ENCODE measurements at places on chromosomes 4 and X. TPM values are rescaled to one million over a fixed set of nuclear protein-coding genes. Genes with fewer than 3 reads are reported as not detected.

Gene HTRA3
- 17.7 TPM for polyA plus RNA-seq

Gene PAGE2
- not detected for polyA plus RNA-seq

Gene SLC49A3
- polyA plus RNA-seq = 4.6 TPM

Gene MAGEB5
- polyA plus RNA-seq = not detected

Gene TEC
- polyA plus RNA-seq = 6.8 TPM

Gene COL4A5
- polyA plus RNA-seq = 195 TPM

Gene MAGEB1
- not detected for polyA plus RNA-seq

Gene LRCH2
- polyA plus RNA-seq = 17.5 TPM

Gene DCAF4L1
- 0.25 TPM for polyA plus RNA-seq

Gene ESX1
- polyA plus RNA-seq = not detected

Gene RBPJ
- polyA plus RNA-seq = 68.4 TPM

Gene AWAT1
- not detected for polyA plus RNA-seq

Gene CYLC1
- not detected for polyA plus RNA-seq

Gene GABRE
- 12.1 TPM for polyA plus RNA-seq

Gene PDZD4
- 10.8 TPM for polyA plus RNA-seq
